ENCODE measurements at places on chromosomes 5 and 9. TPM values are rescaled to one million over a fixed set of nuclear protein-coding genes. Genes with fewer than 3 reads are reported as not detected.

TAF11L11 gene
- not detected for total RNA-seq

SLC44A1 gene
- 13.5 TPM for total RNA-seq

TAF11L2 gene
- total RNA-seq: not detected

MRPL50 gene
- 16.5 TPM for total RNA-seq

OCLN gene
- total RNA-seq: 2.0 TPM

GDNF gene
- not detected for total RNA-seq

TMC1 gene
- total RNA-seq: not detected

AK8 gene
- 0.22 TPM for total RNA-seq

PPP6C gene
- total RNA-seq: 34.2 TPM

ABHD17B gene
- total RNA-seq: 10.8 TPM

RFESD gene
- 5.1 TPM for total RNA-seq

SPAAR gene
- total RNA-seq: 8.3 TPM

GPX3 gene
- 592 TPM for total RNA-seq

C9orf72 gene
- 20.2 TPM for total RNA-seq

PSMB7 gene
- 172 TPM for total RNA-seq

FCN1 gene
- 4.0 TPM for total RNA-seq

SLC45A2 gene
- total RNA-seq: not detected

SLC28A3 gene
- total RNA-seq: 0.24 TPM

HK3 gene
- total RNA-seq: 7.2 TPM

MYOT gene
- total RNA-seq: 11.7 TPM

MXD3 gene
- total RNA-seq: 2.5 TPM

Measured in Right ventricle myocardium superior (tissue), 1 donor.